ENCODE measurements at places on chromosomes 4 and X. TPM values are rescaled to one million over a fixed set of nuclear protein-coding genes. Genes with fewer than 3 reads are reported as not detected.

The DIAPH2 gene
- 30.3 TPM for total RNA-seq

The TMPRSS11F gene
- total RNA-seq: not detected

The PPID gene
- 25.7 TPM for total RNA-seq

The ADAD1 gene
- not detected for total RNA-seq

The TBC1D1 gene
- 112 TPM for total RNA-seq

- peak; percentile 0 for DNase-seq
Observed at GRCh38 chrX:17738737-17739535, 1.6 kb downstream of the SCML1 start.

- DNase-seq: no peak
Observed at GRCh38 chr4:145881576-145881975, 57.0 kb downstream of the ZNF827 start.

DNA sequence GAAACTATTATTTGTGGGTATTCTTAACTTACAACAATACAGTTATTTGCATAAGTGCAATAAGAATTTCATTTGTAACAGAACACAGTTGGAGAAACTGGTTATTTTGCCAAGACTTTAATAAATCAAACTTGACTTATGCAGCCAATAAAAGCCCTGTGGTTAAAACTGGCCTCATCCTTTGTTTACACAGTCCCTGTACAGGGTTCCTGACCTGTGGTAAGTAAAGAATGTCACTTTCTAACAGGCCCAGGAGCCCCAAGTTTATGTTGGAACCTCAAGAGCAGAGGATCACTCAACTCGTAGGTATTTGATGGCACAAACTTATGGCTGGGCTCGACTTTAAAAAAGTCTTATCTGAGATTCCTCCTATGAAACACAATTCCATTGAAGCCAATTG lies 88.6 kb upstream of the PTCHD1 start:
- DNase-seq: no peak

DNA sequence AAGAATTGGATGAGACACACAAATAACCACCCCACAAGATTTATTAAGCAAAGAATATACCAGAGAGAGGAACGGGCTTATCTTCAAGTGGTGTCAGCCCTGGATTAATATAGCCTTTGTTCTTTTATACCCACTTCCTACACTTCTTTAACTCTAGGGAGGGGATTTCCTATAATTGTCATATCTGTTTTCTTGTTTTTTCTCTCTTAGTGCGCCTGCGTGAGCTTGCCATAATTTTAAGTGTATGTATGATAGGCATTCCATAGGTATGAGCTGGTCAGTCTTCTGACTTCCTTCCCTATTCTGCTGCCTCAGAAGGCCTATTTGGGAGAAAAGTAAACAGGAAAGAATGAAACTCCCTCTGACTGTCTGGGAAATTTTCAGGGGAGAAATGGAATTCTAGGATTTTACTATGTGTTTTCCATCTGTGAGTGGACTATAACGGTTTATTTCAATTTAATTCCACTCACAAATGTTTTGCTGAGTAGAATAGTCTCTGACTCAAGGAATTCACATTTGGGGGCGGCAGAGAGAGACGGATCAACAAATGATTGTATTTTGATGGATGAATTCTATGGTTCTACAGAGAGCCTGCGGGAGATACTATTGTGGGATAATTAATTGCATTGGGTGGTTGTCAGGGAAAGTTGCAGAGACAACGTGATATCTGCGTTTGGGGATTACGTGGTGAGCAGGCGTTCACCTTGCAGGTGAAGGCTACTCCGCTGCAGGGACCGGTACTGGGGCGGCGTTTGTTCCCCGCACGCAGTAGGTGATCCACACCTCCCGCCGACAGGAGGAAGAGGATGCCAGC lies 626 bp upstream of the CEP135 start:
- peak; percentile 98 for DNase-seq

- DNase-seq: no peak
Observed at GRCh38 chr4:108031427-108032083, 41.9 kb downstream of the HADH start.

GRCh38 chr4:176971576-176972115 lies 178.9 kb upstream of the VEGFC start:
- peak; percentile 53 for DNase-seq

- peak; percentile 95 for DNase-seq
Observed at GRCh38 chr4:5753766-5754528, 42.9 kb downstream of the EVC start.

DNA sequence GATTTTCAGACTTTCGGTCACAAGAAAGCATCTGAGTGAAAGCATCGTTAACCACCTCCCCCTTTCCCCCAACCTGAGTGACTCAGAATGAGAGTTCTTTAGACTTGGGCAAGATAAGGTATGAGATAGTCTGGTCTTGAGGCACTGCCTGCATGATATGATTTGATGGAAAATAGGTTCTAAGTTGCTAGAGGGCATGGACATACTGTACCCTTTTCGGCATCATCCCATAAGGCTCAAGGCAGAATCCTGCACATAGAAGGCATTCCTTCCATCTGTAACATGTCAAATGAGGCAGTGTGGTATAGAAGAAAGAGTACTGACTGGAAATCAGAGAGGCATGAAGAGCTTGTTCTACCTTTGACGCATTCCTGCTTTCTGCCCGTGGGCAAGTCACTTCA lies 16.8 kb upstream of the AMOT start:
- no peak for DNase-seq

DNA sequence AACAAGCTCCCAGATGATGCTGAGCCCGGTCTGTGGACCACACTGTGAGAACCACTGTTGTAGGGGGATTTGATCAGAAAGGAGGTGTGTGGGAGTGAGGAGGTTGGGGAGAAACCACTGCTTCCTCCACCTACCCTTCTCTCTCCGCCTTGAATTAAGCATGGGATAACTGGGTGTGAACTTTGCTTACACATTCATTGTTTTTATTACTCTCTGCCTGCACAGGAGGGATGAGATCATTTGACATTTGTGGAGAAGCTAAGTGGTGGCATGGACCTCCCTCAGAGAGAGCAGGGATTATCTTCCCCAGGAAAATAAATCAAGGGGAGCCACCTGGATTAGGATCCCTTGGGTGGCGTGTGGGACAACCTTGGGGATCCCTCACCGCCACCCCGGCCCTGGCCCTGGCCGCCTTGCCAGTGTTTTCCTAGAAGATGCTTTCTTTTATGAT lies 212.1 kb upstream of the ATP6AP2 start:
- no peak for DNase-seq
